ENCODE measurements at places on chromosomes 3 and 15. TPM values are rescaled to one million over a fixed set of nuclear protein-coding genes. Genes with fewer than 3 reads are reported as not detected.

- DNase-seq = no peak
- no peak overlapping the region for H3K27ac ChIP-seq
- no peaks in the 10 kb centered on the region for H3K4me1 ChIP-seq
These were observed 570.4 kb upstream of the TGFBR2 start for GRCh38 chr3:30035935-30036567.

DNA sequence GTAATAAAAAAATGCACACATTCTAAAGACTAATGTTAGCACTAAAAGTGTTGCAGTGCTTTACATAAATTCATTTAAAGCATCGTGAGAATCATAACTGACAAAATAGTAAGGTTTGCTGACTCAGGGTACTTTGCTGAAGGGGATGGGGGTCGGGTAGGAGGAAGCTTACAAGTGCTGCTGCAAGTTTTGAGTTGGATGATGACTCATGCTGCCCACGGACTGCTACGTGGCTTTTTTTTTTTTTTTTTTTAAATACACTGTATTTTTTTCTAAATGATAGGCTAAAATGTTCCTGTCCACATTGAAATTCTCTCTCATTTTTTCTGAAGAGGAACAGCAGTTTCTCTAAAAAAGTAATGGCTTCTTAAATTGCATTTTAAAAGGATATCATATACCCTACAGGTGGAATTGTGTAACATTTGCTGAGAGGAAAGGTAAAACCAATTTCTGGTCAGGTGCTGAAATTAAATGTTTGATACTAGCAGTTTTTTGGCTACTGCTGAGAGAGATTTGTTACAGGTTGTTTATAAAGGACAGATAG is 2.2 kb downstream of the MAPK6 start:
- H3K4me3 ChIP-seq = no peak overlapping the region
- H3K36me3 ChIP-seq = no peaks in the 10 kb centered on the region
- peak; percentile 34 for DNase-seq
- peaks cover 14% of the 10 kb centered on the region for H3K4me1 ChIP-seq
- peak overlapping the region; percentile 93 for H3K27ac ChIP-seq

Gene RAD51
- total RNA-seq = 3.9 TPM

- H3K4me1 ChIP-seq = peaks cover 6% of the 10 kb centered on the region
- no peak overlapping the region for H3K4me3 ChIP-seq
- H3K27ac ChIP-seq = peak overlapping the region; percentile 35
- H3K36me3 ChIP-seq = peaks cover 49% of the 10 kb centered on the region
These were observed 15.0 kb upstream of the SPTBN5 start for GRCh38 chr15:41908736-41909461.

Gene WNT5A
- total RNA-seq = 3.2 TPM

Data from heart left ventricle (tissue), 16 donors.